ENCODE measurements at places on chromosomes 2 and 18.
A peak's percentile ranks its signal among the peaks of the same experiment; 100 is the strongest.

DNA sequence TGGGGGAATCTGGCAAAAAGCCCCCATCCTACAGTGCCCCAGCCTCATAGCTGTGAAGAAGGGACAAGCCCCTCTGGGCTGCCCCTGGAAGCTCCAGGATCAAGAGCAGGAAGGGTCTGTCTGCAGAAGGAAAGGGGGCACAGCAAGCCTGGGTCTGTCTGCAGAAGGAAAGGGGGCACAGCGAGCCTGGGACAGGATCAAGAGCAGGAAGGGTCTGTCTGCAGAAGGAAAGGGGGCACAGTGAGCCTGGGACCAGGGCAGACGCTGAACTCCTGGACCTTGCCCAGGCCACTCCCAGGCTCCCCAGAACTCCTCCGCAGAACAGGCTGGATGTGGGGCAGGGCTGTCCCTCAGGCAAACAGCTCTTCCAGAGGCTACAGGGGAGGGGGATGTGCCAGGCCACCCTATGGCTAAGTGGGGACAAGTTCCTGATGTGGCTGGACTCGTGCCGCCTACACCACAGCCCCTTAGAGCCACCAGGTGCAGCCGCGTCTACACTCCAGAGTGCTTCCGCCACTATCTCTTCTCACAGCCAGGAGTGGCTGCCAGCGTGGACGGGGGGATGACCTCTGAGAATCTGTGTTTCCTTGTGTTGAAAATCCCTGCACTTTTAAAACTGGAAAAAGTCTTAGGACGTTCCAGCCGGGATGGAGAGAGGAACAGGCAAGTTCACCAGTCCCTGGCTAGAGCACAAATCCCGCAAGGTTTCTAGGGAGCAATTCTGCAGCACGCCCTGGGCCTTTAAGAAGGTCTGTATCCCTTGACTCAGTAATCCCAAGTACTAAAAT is 20.8 kb downstream of the KIF1A start:
- DNase-seq: no peak

- no peak for DNase-seq
These were observed 9.0 kb downstream of the EMX1 start for GRCh38 chr2:72926368-72926767.

GRCh38 chr2:101806701-101807100 is 109.2 kb downstream of the MAP4K4 start:
- no peak for DNase-seq

GRCh38 chr2:71932037-71932779 is 215.5 kb downstream of the CYP26B1 start:
- DNase-seq: no peak

DNA sequence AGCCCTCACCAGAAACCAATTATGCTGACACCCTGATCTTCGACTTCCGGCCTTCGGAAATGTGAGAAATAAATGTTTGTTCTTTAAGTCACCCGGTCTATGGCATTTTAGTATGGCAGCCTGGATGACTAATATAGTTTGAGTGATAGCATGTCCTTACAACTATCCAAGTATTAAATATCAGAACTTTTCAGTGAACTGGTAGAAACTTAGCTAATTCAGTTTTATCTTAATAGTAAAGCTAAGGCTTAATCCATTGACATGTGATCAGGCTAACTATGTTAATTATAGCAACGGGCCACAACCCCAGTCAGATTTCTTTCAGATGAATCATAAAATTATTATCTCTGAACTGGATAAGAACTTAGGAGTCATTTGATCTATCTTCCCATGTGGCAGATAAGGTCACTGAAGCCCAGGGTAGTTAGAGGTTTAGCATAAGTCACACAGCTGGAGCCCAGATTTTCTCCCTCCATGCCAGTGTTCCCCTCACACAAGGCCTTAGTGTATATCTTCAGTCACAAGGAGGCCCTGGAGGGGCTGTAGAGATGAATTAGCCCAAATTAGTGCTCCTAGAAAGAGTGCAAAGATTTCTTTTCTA is 40.7 kb upstream of the UPP2 start:
- no peak for DNase-seq

DNA sequence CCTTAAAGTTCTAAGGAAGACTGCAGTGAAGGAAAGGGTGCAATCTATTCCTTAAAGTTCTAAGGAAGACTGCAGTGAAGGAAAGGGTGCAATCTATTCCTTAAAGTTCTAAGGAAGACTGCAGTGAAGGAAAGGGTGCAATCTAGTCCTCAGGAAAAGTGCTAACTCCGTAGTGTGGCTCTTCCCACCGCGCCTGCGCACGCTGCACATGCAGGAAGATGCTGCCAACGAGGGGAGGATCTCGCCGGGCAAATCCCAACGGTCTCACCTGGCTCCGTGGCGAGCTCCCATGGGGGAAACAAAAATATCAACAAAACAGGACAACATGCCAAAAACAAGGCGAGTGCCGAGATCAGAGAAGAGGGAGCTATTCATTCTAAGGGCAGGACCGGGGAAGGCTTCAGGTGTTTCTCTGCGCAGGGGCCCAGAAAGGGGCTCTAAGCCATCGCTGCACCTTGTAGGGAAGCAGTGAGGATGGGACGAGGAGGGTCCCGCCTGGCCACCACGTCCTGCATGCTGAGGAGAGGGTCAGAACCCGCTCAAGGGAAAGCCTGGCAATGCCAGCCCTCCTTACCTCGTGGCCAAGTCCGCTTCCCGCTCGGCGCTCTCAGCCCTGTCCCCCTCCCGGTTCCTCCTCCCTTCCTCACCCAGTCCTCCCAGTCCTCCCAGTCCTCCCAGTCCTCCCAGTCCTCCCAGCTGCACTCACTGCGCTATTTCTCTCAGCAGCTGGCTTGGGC is 24.5 kb downstream of the TIMM21 start:
- DNase-seq: no peak

- DNase-seq: no peak
These were observed 201.2 kb upstream of the PIK3C3 start for GRCh38 chr18:41753826-41754225.

DNA sequence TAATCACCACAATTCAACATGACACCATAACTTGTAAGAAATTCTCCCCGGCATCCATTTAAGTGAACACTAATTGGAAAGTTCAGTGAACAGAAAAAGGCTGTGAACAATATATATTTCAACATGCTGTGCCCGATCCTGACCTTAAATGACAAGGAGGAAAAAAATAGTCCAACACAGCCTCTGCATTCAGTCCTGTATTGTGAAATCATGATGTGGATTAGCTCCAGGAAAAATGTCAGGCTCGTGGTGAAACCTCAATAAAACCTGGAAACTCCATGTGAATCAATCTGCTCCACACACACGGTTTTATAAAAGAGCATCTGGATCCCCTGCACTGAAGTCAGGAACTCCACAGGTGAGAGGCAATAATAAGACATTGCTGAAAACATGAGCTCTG is 145.4 kb upstream of the SPOPL start:
- DNase-seq: no peak

GRCh38 chr2:197294260-197294659 is 16.3 kb downstream of the ANKRD44 start:
- peak; percentile 70 for DNase-seq

DNA sequence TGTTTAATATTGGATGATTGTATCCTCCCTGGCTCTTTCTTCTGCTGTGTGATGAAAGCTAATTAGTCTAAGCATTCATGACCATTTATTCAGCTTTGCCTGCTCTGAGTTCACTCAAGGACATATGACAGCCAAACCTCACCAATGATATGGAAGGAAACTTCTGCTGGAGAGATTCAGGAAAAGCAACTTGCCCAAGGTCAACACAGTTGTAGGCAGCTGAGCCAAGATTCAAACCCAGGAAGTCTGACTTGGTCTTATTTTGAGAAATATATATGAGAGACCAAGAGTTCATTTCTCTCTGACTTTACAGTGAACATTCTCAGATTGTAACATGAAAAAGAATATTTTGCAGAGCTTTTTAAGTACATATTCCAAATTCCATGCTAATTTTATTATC is 1588.5 kb upstream of the PIK3C3 start:
- DNase-seq: no peak

DNA sequence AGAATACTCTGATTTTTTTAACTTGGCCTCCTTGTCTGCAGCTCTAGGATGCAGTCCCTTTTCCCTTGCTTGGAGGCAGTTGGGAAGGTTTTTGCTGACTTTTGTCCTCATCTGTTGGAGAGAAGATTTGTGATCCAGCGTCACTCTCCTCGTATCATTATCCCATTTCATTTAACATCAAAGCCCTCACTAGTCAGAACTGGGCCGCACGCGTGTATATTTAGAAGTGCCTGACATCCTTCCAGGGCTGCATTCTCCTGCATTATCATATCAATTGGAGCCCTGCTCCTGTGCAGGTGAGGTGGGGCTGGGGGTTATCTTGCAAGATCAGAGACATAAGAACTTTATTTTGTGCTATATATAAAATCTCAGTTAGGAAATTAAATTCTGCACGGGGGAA is 435.1 kb upstream of the HS6ST1 start:
- DNase-seq: no peak

- no peak for DNase-seq
These were observed 828.6 kb downstream of the TRIB2 start for GRCh38 chr2:13545320-13545719.

DNA sequence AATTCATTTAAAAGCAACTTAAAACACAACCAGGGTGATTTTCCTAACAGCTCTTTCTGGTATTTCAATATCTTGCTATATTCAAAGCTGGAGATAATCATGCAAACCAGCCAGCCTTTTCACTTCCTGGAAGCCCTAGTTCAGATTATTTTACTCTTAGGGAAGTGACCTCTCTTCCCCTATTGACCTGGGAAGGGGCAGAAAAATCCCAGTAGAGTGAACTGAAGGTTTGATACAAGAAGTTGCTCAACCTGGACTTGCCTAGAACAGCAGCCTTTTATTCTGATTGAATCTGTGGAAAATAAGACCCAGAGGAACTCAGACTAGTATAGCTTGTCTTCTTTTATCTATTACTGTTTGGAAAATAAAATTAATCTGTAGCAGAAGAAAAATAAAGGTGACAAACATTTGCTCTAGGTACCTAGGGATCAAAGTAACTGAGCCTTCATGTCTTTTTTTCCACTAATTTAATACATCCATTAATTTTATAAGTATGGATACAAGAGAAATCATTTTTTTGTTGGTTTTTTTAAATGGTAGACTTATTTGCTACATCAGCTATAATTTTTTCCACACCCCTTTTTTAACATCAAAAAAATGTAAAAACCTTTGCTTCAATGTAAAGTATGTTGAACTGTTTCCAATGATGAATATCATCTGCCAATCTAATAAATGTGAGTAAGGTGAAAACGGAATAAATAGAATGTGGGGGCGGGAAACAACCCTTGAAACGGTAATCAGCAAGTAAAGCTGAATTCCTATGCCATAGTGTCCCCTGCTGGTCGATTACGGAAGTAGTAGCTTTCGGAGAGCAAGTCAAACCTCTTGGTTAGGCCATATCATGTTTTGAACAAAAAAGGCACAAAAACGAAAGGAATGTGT is 629.9 kb downstream of the NRXN1 start:
- peak; percentile 71 for DNase-seq

GRCh38 chr2:206480161-206480560 is 36.8 kb downstream of the ADAM23 start:
- no peak for DNase-seq

GRCh38 chr18:39166776-39167175 is 1601.2 kb upstream of the CELF4 start:
- no peak for DNase-seq

GRCh38 chr2:62854600-62855514 is 149.3 kb downstream of the EHBP1 start:
- DNase-seq: no peak

DNA sequence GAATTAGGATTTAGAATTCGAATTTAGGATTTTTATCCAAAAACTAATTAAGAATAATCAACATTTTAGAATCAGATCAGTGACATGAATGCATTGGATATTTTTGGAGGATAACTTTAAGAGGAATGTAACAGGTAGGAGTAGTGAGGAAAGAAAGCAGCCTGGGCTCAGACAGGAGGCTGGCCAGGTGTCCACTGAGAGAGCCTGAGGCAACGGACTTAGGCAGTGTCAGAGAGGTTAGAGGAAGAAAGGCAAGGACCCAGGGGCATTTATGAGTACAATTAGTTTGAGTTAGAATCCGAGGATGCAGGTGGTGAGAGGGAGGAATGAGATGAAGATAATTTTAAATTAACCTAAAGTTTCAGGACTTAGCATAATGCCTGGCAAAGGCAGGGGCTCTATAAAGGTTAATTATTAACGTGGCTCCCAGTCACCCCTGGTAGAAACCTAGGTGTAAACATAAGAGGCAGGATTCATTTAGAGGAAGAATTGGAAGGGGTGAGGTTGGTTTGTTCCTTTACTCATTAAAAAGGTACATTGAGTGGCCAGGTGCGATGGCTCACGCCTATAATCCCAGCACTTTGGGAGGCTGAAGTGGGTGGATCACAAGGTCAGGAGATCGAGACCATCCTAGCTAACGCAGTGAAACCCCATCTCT is 507.1 kb downstream of the TMEM182 start:
- no peak for DNase-seq

DNA sequence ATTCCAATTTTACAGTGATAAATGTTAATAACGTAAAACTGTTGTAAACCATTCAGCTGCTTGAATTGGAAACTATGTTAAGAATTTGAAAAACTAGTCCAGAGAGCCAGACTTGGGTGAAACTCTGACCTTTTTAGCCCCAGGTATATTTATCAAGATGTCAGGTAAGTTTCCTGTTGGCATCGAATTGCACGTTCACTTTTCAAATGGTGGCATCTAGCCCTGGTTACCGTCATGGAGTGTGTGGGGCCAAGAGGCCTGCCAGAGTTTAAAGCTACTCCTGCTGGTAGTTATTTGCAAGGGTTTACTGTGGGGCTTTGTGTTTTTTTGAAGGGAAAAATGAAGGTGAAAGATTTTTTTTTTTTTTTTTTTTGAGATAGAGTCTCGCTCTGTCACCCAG is 109.9 kb downstream of the WDSUB1 start:
- DNase-seq: no peak

DNA sequence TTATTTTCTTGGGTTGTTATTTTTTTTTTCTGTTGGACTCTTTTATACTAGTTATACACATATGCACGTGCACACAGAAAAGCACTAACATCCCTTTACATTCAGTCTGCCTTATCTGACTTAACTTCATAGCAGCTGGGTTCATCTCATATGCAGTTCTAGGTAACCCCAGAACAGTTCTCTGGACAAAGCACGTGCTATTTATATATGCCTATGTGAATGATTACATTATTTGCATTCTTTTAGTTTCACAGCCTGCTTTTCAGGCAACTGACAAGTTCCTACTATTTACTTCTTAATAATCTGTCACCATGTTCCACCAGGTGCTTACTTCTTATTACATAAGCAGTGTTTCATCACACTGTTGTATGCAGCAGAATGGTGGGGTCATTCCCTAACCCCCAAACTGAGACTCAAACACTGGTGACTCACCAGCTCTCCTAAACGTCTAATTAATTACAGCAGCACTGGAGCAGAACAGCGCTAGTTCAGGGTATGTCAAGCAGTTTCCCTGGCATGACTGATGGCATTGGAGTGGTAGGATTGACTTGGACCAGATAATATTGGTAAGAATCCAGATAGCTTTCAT is 372.8 kb downstream of the CLIP4 start:
- DNase-seq: no peak

- peak; percentile 56 for DNase-seq
These were observed 91.5 kb upstream of the BCL11A start for GRCh38 chr2:60644951-60645350.

GRCh38 chr18:48020337-48021250 is 90.1 kb upstream of the SMAD2 start:
- DNase-seq: no peak

- no peak for DNase-seq
These were observed 80.0 kb downstream of the PRPF40A start for GRCh38 chr2:152637251-152637650.

GRCh38 chr2:16553226-16553625 is 112.4 kb downstream of the CYRIA start:
- DNase-seq: peak; percentile 41
